ENCODE measurements at places on chromosomes 5 and 9.

- no peak for DNase-seq
Observed at GRCh38 chr5:81393430-81393782, 528 bp downstream of the ACOT12 start.

DNA sequence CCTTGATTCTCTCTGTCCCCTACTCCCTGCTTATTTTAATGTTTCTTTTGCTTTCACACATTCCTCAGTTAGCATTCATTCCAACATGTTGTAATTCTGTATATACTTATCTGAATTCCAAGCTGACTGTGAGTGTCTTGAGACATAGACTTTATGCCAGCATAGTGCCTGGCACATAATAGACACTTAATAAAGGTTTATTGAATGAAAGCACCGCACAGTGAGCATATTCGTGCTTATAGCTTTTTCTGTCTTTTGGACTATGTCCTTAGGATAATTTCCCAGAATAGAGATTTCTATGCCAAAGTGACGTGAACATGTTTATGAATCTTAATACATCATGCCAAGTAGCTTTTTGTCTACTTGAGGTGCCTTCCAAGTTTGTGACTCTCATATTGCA, 174.6 kb downstream of the CD180 start:
- no peak for DNase-seq

DNA sequence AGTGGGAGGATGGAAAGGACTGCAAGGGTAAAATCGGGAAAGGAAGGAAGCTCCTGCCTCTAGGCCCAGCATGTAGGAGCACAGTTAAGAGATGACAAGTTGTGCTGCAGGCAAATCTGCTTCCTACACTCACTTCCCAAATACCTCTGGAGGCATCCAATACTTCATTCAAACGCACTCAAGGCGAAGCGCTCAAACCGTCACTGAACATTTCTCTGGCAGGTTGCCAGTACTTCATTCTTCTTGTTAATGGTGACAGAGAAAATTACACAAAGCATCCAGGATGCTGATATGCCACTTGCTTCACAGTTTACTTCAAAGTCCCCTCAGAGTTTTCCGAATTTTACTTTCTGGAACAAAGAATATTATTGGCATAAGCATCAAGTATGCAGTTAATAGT, 59.8 kb downstream of the NREP start:
- no peak for DNase-seq

GRCh38 chr5:158022393-158022792, 163.4 kb upstream of the CLINT1 start:
- DNase-seq: no peak

GRCh38 chr5:37557734-37558293, 178.7 kb downstream of the WDR70 start:
- DNase-seq: no peak

DNA sequence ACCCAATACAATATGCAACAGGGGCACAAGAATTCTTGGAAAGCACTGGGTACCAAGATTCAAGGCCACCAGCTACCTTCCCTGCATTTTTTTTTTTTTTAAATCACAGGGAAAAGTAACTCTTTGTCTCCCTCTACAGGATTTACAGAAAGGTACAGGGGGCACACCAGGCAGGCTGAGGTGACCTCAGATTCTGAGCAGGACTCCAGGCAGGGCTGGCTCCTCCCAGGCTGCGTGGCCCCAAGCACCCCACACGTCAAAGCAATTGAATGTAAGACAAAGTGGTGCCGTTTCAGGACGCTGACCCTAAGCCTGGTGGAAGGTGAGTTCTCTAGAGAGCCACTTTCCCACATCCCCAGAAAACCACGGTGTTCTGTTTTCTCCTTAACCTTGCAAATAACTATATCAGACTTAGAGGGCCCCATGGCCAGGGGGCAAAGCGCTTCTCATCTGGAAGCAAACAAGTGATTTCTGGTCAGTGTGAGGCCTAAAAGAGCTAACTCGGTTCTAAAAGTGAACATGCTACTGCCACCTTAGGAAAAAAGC, 222.6 kb downstream of the ROR2 start:
- peak; percentile 6 for DNase-seq

DNA sequence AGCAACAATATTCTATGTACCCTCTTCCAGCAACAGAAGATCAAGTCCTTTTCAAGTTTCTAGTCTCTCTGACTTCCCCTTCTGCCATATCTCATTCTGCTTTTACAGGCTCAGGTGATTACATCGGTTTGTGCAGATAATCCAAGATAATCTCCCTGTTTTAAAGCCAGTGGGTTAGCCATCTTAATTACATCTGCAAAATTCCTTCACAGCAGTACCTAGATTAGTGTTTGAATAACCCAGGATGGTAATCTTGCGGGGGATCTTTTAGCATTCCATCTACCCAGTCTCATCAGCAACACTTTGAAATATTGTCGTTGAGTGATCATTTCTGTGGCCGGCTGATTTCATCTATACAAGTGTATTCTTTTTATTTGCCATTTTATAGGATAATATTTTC, 130.2 kb downstream of the GHR start:
- no peak for DNase-seq

GRCh38 chr5:14880688-14881087, 9.1 kb upstream of the ANKH start:
- peak; percentile 53 for DNase-seq

DNA sequence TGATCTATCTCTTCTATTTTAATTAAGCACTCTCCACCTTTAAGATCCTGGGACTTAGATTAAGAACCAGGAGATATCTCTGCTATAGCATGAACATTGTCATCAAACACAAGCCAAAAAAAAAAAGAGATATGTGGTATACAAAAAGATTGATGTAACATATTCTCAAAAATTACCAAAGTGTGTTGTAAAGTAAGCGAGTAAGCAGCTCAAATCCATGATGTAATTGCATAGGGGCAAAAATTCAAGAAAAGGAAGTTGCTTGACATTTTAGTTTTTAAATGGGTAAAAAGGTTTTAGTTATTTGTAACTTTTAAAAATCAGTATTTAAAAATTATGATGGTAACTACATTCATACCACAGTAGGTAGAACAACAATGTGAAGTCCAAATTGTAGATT, 40.7 kb downstream of the CNTRL start:
- DNase-seq: no peak

GRCh38 chr5:163563112-163563511, 57.7 kb downstream of the MAT2B start:
- DNase-seq: no peak

DNA sequence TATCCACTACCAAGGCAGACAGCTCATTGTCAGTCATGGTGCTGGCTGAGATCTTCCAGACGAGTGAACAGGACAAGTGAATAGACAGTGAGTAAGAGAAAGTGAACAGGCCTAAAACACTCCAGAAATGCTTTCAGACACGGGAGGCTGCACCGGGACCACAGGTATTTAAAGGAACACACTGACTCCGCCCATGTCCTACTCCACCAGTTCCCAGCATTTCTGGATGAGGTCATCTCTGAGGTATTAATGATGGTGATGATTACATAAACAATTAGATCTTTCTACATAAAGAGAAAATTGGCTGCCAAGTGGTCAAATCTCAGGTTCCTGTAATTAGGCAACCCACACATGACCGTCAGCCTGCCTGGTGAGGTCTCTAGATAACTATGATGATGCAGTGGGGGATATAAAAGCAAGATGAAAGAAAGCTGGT, at the start of gene ACTBL2:
ACTBL2 (minus strand) TSS at position 141 of the 436 bp plus-strand sequence; CDS start at position 37, 104 bp downstream.
- DNase-seq: peak; percentile 79

GRCh38 chr5:13640270-13640669, 304.2 kb downstream of the DNAH5 start:
- DNase-seq: no peak

GRCh38 chr5:108634617-108635288, 112.9 kb upstream of the FER start:
- no peak for DNase-seq

DNA sequence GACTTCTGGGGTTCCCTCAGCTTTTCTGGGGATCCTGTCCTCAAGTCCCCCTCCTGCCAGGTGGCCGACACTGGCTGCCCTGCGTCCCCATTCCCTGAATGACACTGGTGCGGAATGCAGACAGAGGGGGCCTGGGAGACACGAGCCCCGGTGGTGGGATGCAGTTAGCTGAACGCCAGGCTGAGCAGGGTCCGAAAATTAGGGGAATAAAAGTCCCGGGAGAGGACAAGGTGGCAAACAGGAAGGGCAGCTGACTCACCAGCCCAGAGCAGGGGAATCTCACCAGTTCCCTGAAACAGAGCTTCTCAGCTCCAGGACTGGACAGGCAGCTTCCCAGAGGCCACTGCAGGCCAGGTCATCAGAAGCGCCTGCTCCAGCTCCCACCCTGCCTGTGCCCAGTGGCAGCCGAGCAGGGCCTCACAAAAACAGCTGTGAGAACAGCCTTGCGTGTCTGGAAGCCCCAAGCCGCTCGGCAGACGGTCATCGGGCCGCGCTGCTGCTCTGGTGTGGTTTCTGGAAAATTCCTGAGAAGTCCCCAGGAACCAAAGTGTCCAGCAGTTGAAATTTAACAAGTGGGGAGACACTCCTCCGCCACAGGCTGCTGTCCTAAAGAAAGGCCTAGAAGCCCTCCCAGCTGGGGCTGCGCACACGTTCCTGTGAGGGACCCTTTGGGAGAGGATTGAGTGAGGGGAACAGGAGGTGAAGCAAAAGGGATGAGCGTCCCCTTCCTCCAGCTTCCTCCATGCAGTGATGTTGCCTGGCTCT, 47.6 kb upstream of the EXOC3 start:
- DNase-seq: peak; percentile 71

- no peak for DNase-seq
Observed at GRCh38 chr9:82890865-82891264, 172.1 kb downstream of the RASEF start.

GRCh38 chr9:130042406-130042884, 544 bp downstream of the FNBP1 start:
- no peak for DNase-seq

DNA sequence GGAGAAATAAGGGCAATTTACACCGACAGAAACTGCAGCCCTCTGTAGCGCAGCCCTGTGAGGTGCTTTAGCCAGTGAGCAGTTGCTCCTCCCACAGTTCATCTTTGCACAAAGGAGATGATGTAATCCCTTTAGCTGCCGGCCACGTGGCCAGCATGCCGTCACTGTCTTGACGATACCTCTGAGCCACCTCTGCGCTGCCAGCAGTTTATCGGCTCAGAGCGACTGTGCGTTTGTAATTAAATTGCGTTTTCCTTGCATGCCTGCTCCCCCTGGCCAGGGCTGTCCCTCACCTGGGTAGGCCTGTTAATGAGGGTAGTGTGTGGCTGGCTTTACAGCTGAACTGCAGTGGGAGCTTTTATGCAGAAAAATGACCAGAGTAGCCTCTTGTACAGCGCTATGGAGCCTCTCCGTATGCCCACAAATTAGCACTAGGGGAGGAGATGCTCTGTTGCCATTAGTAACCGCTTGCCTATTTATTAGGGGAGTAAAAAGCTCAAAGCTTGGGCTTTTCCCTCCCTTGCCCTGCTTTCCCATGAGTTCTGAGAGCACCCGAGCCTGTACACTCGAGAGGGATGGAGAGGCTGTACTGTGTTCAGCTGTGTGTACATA, 107.0 kb downstream of the TRIO start:
- DNase-seq: peak; percentile 62

DNA sequence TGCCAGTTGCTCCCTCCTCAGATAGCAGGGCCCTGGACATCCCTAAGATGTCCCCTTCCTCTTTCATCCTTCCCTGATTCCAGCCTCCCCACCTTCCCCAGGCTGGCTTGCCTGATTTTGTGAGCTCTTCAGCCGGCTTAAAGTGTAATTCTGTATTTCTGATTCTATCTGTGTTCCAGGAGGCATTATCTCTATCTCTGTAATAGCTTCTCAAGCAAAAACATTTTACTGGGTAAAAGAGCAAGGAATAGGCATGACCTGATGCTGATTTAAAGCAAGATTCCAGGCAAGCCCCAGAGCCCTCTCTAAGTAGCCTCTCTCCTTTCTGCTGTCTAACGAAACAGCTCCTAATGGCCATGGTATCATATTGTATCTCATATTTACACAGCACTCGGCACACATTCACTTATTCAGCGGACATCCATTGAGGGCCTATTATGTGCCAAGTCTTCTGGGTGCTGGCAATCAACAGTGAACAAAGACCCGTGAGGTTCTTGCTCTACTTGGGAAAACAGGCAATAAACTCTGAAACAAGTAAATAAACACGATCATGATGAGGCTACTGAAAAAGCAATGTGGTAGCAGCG, 100.9 kb upstream of the MSX2 start:
- DNase-seq: no peak

DNA sequence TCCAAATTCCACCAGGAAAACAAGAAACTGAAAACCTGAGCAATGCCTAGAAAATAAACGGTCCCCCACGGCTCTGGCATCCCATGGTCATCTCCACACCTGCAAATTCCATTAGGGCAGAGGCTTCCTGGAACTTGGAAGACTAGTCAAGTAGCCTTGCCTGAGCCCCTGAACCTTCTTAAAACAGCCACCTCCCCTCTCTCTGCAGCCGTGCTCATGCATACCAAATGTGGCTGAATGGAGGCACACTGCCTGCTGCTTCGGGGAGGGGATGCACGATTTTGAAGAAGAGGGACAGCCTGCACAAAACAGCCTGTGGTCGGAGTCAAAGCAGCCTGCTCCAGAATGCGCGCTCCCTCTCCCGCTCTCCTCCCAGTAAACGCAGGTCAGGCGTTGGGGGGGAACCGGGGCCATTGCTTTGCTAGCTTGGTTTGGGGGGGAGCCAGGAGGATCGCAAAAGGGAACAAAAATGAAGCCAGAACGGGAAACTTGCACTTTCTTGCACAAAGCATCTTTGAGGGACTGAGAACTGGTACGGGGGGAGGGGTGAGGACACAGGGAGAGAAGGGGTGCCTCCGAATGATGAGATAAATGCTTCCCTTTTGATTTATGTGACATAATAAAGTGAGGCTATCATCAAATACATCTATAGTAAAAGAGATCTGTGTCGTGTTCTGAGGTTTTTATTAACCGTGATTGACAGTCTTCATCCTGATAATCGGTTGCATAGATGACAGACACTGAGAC, at the start of gene TRPM3:
TRPM3 (minus strand) TSS at position 347 of the 747 bp plus-strand sequence; CDS start at position 80, 267 bp downstream.
- DNase-seq: no peak

DNA sequence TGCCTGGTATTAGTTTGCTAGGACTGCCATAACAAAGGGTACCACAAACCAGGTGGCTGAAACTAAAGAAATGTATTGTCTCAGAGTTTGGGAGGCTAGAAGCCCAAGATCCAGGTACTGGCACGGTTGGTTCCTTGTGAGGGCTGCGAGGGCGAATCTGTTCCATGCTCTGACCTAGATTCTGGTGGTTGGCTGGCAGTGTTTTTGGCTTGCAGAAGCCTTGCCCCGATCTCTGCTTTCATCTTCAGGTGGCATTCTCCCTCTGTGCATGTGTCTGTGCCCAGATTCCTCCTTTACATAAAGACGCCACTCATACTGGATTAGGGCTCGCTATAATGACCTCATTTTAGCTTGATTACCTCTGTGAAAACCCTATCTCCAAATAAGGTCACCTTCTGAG, 36.7 kb downstream of the RAI14 start:
- DNase-seq: no peak

DNA sequence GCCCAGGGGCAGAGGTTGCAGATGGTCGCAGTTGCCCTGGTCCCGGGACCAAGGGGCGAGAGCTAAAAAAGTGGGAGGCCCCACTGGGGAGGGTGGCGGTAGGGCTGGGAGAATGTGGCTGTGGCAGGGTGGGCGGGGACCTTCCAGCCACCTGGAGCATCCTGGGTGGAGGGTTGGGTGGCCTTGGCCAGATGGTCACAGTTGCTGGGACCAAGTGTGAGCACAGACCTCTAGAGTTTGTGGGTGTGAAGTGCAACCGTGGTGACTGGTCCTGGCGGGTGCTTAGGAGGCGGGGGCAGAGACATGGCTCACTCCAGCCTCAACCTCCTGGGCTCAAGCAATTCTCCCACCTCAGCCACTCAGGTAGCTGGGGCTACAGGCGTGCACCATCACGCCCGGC, 5.7 kb upstream of the TRAF2 start:
- DNase-seq: no peak
